Activated CD4-positive, alpha-beta T cell treated with anti-CD3 and anti-CD28 coated beads, Interleukin-2, amount 50 U/mL, for 1 hour (primary cell): ENCODE measurements at places on chromosomes 2 and 18.

DNA sequence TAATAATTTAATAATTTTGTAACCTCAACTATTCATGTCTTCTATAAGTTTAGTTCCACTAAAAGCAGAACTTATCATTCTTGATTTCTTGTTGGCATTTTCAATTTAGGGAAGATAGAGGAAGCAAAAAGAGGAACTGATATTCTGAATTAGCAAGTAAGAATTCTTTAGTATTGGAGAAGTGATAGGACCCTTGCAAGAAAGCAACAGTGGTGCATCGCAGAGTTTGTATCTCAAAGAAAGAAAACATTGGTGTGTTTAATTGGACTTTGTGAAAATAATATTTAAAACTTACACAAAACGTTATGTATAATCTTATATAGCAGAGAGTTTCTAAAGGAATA is 36.5 kb upstream of the TNFRSF11A start:
- no peak for DNase-seq

- no peak for DNase-seq
Observed at GRCh38 chr18:56789004-56789888, 138.1 kb downstream of the WDR7 start.

DNA sequence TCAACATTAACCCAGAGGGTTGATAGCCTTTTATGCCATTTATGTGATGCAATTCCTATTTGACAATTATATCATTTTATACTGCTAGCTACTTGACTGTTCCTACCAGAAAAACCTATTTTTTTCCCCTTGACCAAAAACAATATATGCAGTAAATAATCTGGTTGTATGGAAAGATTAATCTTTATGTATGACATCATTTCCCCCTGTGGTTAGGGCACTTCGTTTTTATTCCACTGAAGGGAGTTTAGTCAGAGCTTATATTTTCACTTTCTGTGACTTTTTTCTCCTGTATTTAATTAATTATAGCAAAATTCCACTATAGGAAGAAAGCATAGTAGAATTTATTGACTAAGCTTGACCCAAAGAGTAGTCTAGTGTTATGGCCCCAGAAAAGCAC is 107.6 kb downstream of the HAUS1 start:
- DNase-seq, result no peak

- no peak for DNase-seq
Observed at GRCh38 chr2:100013892-100014677, 128.3 kb downstream of the AFF3 start.

DNA sequence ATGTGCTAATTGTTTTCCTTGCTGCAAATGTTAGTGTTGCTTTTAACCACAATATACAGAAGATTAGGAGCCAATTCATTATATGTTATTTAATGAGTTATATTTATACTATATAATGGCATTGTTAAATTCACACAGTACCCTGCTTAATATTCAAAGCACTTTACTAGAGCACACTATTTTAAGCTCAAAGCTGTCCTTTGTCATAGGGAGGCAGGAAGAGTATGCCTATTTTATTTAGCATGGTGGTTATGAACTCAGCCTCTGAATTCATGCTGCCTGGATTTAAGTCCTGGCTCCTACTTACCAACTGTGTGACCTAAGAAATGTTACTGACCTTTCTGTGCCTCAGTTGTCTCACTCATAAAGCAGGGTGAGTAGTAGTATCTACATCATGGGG is 80.5 kb downstream of the FASTKD2 start:
- no peak for DNase-seq

DNA sequence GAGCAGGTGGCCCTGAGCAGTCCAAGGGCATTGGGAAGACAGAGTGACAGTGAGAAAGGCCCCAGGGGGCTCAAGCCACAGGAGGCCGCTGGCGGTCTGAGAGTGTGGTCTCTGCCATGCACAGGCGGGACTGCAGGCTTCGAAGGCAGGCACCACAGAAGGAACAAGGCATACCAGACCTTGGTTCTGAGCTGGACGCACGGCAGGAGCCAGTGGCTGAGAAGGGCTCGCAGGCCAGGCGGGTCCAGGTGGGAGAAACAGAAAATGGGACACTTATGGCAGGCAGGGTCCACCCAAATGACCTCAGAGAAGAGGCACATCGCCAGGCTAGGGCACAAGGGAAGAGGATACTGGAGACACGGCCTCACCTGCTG is 14.9 kb downstream of the HJURP start:
- no peak for DNase-seq

- DNase-seq, result no peak
Observed at GRCh38 chr2:121562269-121563176, 31.8 kb downstream of the RNU4ATAC start.

GRCh38 chr18:76449111-76449453 is 46.0 kb downstream of the ZNF516 start:
- DNase-seq, result no peak

GRCh38 chr2:234257859-234258561 is 207.5 kb downstream of the SPP2 start:
- peak; percentile 8 for DNase-seq

GRCh38 chr2:217887841-217888701 is 114.7 kb downstream of the TNS1 start:
- DNase-seq, result no peak

DNA sequence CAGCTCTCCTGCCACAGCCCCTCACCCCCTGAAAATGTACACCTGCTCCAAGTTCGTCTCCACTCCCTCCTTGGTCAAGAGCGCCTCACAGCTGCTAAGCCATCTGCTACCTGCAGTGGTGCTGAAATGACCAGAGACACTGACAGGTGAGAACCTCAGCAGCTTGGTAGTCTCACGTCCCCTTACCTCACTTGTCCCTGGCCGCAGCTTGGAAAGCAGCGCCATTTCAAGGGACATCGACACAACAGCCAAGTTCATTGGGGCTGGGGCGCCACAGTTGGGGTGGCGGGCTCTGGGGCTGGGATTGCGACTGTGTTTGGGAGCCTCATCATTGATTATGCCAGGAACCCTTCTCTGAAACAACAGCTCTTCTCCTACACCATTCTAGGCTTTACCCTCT is 47.5 kb downstream of the ANKRD44 start:
- DNase-seq, result no peak

DNA sequence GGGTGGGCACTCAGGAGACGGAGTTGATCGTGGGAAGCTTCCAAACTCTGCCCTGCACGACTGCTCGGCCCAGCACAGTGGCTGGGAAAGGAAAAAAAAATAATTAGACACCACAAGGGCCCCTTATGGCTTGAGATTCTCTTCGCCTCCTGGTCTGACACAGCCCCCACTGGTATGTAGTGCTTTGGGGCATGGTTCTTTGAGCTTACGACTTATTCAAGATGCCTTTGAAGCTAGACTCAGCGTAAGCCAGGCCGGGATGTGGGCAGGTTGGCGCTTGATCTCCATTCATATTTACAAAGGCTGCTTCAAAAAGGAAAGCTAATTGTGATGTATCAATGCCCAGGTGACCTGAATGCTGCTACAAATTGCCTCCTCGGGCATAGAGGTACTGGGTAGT is 50.5 kb downstream of the CXCR4 start:
- DNase-seq, result no peak

- no peak for DNase-seq
Observed at GRCh38 chr2:235692076-235692475, 198.2 kb downstream of the AGAP1 start.

GRCh38 chr2:1308678-1309077 is 104.6 kb upstream of the TPO start:
- no peak for DNase-seq

- no peak for DNase-seq
Observed at GRCh38 chr2:237459741-237460174, 27.3 kb upstream of the MLPH start.

DNA sequence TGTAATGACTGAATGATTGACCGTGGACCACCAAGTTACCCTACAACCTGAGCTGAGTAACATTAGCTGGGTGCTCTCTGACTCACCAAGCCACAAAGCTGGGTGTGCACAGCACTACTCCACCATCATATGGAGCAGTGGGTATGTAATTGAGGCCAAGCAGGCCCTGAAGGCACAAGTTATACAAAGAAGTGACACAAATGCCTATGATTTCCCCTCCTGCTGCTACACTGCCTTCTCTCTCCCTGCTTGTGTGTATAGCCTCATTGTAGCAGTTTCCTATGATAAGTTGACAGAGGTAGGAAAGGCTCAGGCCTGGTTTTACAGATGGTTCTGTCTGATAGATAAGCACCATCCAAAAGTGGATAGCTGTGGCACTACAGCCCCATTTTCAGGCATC is 1327.2 kb upstream of the DDX18 start:
- DNase-seq, result no peak

DNA sequence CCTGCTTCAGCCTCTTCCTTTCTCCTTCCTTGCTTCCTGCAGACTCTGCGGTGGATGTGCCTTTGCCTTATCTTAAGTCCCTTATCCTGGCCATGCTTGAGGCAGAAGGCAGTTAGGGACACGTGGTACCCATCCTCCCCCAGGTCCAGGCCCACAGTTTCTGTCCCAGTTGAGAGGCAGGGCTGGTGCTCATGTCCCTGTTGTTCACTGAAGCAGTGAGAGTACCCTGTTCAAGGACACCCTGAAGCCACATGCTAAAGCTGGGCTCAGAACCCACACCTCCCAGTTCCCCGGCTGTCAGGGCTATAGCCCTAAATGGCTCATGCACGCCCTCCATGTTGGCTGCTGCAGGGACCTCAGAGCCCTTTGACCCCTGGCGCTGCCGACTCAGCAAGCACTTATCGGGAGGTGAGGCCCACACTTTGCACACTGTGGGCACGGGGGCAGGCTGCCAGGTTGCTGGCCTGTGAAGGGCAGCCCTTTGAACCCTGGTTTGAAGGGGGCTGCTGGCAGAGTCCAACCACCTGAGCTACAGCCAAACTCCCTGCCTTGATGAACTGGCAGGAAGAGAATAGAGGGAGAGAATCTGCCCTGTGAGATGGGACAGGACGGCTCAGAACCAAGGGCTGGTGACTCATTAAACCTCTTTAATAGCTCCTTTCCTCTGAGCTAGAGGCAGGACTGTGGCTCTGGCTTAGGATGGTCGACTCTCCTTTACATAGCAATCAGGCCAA is 6.3 kb downstream of the KHK start:
- DNase-seq, result no peak

DNA sequence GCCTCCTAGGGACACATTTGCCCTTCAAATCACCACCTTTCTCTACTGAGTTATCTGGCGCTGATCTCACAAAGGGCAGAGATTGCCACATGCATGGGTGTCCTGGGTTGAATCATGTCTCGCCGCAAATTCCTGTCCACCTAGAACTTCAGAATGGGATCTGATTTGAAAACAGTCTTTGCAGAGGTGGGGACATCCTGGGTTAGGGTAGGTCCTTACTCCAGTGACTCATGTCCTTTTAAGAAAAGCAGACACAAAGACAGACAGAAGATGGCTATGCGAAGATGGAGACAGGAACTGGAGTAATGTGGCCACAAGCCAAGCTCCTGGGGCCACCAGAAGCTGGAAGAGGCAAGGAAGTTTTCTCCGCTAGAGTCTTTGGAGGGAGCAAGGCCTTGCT is 197.4 kb upstream of the SMIM21 start:
- DNase-seq, result no peak

DNA sequence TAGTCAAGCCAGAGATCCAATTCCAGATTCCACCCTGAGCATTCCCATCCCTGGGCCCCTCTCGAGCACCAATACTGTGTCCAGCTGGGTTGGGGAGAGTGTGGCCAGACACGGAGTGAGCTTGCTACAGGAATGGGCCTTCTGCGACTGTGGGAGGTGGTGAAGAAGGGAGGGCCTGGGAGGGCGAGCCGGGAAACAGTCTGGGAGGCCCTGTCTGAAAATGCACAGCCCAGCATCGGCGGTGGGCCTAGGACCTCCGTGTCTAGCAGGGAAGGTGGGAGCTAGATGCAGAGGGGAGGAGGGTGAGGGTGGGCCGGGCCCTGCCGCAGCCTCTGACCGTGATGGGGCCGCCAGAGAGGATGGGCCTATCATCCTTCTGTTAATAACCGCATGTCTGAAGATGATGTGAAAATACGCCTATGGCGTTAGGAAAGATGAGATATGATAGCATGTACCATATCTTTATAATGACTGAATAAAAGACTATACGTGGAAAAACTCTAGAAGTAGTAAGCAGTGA is 1.9 kb upstream of the OTOS start:
- DNase-seq, result no peak

- DNase-seq, result no peak
Observed at GRCh38 chr2:147782141-147782930, 62.5 kb upstream of the ACVR2A start.

DNA sequence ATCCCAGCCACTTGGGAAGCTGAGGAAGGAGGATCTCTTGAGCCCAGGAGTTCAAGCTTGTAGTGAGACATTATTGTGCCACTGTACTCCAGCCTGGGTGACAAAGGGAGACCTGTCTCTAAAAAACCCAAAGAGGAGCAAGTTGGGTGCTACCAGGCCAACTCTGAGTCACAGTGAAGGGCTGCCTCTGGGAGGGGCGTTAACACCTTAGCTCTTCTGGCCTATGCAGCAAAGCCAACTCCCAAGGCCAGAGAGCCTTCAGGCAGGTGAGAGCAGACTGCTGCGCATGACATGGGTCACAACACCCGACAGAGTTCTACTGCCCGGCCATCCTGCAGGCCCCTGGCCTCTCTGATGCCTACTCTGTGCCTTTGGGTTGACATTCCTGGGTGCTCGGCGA is 32.6 kb upstream of the ATG16L1 start:
- DNase-seq, result no peak

GRCh38 chr2:84829693-84830092 is 51.2 kb downstream of the TRABD2A start:
- DNase-seq, result no peak

GRCh38 chr2:234514099-234514498 is 17.2 kb upstream of the ARL4C start:
- DNase-seq, result no peak

DNA sequence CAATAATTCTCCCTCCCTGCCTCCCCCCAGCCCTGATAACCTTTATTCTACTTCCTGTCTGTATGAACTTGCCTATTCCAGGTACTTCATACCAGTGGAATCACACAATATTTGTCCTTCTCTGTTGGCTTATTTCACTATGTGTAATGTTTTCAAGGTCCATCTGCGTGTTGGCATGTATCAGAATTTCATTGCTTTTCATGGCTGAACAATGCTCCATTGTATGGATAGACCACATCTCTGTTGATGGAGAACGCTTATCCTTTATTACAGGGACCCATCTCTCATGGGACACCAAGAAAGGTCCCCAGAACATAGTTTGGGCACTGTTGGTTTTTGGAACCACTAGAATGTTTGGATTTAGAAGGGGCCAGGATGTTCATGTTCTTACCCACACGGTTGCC is 40.2 kb downstream of the ATOH8 start:
- DNase-seq, result no peak

DNA sequence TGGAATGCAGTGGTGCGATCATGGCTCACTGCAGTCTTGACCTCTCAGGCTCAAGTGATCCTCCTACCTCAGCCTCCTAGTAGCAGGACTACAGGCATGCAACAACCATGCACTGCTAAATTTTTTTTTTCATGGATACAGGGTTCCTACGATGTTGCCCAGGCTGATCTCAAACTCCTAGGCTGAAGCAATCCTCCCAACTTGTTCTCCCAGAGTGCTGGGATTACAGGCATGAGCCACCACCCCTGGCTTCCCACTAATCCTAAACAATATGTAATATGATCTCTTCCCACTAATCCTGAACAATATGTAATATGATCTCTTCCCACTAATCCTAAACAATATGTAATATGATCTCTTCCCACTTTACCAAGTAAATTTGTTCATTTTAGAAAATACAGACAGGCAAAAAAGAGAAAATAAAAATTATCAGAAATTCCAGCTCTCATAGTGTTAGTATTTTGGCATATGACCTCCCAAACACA is 33.7 kb upstream of the C18orf32 start:
- no peak for DNase-seq
